ELR (cell line): ENCODE measurements at places on chromosomes 6 and 20.

GRCh38 chr6:115271434-115271833 lies 789.3 kb downstream of the FRK start:
- DNase-seq: no peak

GRCh38 chr6:16319813-16320532 lies 81.6 kb downstream of the GMPR start:
- DNase-seq: peak; percentile 94

- DNase-seq: peak; percentile 75
These were observed 168.3 kb upstream of the THEMIS start for GRCh38 chr6:128069188-128069587.

DNA sequence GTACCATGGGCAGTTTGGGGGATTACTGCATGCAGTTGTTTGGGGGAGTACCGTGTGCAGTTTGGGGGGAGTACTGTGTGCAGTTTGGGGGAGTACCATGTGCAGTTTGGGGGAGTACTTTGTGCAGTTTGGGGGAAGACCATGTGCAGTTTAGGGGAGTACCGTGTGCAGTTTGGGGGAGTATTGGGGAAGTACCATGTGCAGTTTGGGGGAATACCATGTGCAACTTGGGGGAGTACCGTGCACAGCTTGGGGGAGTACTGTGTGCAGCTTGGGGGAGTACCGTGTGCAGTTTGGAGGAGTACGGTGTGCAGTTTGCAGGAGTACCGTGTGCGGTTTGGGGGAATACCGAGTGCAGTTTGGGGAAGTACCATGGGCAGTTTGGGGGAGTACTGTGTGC lies 22.3 kb downstream of the CDH4 start:
- no peak for DNase-seq

DNA sequence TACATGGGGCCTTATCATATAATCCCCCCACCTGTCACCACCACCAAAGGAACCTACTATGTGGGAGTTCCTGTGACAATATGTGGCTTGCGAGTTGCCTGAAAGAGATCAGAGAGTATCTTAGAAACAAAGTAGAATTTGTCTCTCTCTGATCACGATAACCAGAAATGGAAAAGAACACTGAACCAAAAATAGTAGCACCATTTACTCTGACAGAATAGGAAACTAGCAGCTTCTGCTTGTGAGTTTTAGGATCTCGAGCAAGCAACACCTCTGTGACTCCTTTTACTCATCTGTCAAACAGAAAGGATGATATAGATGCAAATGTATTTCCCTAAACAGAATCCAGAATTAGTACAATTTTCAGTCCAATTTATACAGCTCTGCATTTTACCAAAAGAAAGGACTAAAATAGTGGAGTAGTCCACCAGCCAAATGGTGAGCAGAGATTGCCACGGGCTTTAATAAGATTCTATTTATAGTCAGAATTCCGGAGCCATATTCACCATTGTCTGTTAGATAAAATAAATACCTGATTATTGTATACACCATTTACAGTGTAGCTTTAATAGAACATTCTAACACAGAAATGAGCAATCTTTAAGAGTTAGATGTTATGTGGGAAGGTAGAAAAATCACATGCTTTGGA lies 19.9 kb upstream of the STMND1 start:
- DNase-seq: no peak

GRCh38 chr6:75347898-75348610 lies 63.5 kb upstream of the TMEM30A start:
- no peak for DNase-seq

- peak; percentile 88 for DNase-seq
These were observed at the start of gene APCDD1L for GRCh38 chr20:58515233-58516212. Gene APCDD1L (minus strand): TSS chr20:58515399. CDS start chr20:58514707, 692 bp downstream.

GRCh38 chr20:4811661-4812181 lies 90.0 kb downstream of the PRND start:
- DNase-seq: no peak

GRCh38 chr6:53959717-53960116 lies 151.5 kb upstream of the MLIP start:
- peak; percentile 55 for DNase-seq

- no peak for DNase-seq
These were observed 598 bp downstream of the FABP7 start for GRCh38 chr6:122780114-122780513.

- DNase-seq: no peak
These were observed 100.8 kb downstream of the DLL1 start for GRCh38 chr6:170190046-170190445.

DNA sequence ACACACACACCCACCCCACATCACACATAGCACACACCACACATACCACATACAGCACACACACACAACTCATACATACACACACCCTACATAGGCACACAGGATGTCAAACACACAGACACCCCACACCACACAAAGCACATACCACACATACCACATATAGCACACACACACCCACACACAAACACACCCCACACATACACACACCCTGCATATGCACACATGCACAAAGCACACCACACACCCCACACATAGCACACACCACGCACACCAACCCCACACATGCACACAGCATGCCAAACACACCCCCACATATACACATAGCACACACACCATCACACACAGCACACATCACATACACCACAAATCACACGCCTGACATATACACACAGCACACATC lies 79.1 kb downstream of the RAMACL start:
- no peak for DNase-seq

GRCh38 chr6:38730140-38730862 lies 15.2 kb downstream of the DNAH8 start:
- DNase-seq: no peak
